Body of pancreas (tissue), 4 donors: ENCODE measurements at places on chromosomes 2 and 18. TPM values are rescaled to one million over a fixed set of nuclear protein-coding genes. Genes with fewer than 3 reads are reported as not detected.

FEV gene
- not detected for total RNA-seq

EPB41L5 gene
- total RNA-seq = 27.2 TPM

- no peaks in the 10 kb centered on the region for H3K27me3 ChIP-seq
- no peak overlapping the region for H3K27ac ChIP-seq
Measured at GRCh38 chr2:229798446-229799155, 84.2 kb upstream of the DNER start.

DNA sequence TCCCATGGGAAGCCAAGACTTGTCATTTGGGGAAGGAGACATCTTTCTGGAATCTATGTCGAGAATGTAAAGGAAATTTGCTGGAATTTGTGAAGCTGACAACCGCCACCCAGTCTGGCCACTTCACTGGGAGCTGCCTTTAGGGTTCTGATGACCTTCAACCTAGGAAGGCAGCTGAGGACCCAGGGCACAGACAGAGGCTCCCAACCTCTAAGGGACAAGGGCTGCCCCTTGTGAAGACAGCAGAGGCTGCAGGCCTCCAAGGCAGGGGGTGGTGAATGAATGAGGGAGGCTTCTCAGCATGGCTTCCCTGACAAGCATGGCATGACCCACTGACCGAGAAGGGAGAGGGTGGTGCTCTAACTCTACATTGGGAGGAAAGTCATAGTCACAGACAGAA lies 128.9 kb upstream of the ASB18 start:
- H3K4me1 ChIP-seq = no peaks in the 10 kb centered on the region
- H3K27ac ChIP-seq = no peak overlapping the region
- DNase-seq = no peak
- H3K36me3 ChIP-seq = no peaks in the 10 kb centered on the region
- no peak overlapping the region for H3K4me3 ChIP-seq

GRCh38 chr2:140988597-140988996 lies 1142.2 kb downstream of the LRP1B start:
- no peak overlapping the region for H3K27ac ChIP-seq
- no peaks in the 10 kb centered on the region for H3K27me3 ChIP-seq
- no peak overlapping the region for H3K4me3 ChIP-seq
- no peaks in the 10 kb centered on the region for H3K36me3 ChIP-seq
- no peaks in the 10 kb centered on the region for H3K4me1 ChIP-seq
- no peak for DNase-seq

DNA sequence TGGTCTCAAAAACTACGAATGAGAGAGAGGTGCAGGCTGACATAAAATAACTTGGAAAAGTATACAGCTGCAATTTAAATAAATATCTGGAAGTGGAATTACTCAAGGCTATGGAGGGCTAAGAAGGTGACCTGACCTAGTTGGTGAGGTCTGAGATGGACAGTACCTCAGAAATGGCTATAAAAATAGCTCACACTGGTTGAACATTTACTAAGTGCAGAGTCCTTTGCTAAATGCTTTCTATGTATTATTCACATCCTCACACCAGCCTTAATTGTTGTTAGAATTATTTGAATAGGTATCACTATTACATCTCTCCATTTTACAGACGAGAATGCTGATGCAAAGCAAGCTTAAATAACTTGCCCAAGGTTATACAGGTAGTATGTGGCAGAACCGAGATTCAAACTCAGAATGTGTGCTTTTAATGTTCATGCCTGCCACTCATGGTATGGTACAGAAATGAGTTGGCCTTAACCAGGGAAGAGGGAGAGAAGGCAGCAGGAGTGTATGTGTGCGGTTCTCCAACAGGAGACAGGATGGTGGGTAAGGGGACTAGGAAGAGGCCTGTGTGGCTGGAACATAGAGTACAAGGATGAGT lies 37.4 kb downstream of the MRPL44 start:
- H3K4me3 ChIP-seq = no peak overlapping the region
- no peak for DNase-seq
- H3K4me1 ChIP-seq = peaks cover 4% of the 10 kb centered on the region
- H3K27ac ChIP-seq = no peak overlapping the region

DNA sequence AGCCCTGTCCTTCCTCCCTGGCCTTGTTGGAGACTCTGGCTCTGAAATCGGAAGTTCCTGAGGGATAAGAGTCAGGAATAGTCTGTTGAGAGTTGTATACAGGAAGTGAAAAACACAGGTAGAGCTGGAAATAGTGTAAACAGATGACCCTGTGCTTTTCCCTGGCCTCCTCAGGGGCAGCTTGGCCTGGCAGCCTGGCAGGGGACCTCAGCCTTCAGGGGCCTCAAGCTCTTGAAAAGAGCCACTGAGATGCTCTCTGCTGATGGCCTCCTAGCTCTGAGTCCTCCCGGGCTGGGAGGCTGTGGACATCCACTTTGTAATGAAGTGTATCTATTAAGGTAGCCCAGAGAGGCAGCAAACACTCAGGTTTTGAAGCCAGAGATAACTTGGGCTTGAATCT lies 79.3 kb downstream of the DDX1 start:
- H3K27me3 ChIP-seq = no peaks in the 10 kb centered on the region
- DNase-seq = no peak
- no peaks in the 10 kb centered on the region for H3K4me1 ChIP-seq

DNA sequence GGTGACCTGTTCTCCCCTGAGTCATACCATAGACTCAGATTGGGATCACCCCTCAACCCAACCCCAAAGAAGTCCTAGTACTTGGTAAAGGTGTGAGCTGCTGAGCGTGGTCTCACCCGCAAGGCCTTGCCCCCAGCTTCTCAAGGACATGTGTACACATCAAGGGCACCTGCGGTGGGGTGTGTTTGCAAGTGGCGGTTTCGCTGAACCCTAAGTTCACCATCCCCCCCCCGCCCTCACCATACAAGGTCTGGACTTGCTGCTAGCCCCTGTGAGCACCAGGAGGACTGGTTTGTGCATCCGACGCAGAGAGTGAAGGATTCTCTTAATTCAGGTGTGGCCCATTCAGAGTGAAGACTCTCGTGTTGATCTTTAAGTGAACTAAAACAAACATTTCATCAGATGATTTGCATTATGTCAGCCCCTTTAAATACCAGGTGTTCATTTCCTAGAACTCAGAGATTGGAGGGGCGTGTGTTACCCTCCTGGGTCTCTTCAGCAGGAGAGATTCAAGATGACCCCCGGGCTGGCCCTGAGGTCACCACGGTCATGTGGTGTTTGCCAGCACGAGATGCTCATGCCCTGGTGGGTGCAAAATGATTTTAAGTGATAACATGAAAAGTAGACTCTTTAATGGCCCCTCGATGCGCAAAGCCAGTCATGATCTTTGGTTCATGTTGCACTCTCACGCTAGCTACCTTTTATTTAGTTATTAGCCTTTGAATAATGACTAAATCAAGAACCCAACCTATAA lies 27.8 kb downstream of the MTERF4 start:
- no peaks in the 10 kb centered on the region for H3K4me1 ChIP-seq
- no peaks in the 10 kb centered on the region for H3K27me3 ChIP-seq
- peaks cover 2% of the 10 kb centered on the region for H3K36me3 ChIP-seq
- H3K4me3 ChIP-seq = no peak overlapping the region
- no peak for DNase-seq
- no peak overlapping the region for H3K27ac ChIP-seq
